ENCODE measurements at places on chromosomes 12 and 14.

DNA sequence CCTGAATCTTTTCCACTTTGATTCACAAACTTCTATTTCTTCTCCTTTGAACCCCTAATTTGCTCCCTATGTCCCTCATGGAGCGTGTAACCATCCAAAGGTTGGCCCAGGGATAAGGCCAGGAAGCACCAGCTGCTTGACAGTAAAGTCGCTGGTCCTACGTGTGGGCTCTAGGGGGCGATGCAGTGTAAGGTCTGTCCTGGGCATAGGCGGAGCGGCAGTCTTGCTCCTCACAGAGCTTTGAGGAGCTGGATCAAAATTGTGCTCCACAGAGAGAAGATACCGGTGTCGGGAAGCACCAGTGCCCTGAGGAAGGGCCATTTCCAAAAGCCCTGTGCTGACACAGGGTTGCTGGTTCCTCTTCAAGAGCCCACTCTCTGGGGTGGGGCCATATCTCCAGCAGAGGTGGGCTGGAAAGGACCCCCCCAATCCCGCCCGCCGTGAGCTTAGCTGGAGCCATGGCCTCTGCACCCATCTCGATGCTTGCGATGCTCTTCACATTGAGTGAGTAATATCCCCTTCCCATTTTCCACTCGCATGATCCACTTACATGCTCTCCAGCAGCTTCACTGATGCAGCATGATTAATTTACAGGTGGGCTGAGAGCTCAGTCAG is 49.9 kb upstream of the OR4E1 start:
- peak; percentile 60 for DNase-seq

GRCh38 chr12:132024758-132025157 is 75.0 kb downstream of the EP400 start:
- no peak for DNase-seq

DNA sequence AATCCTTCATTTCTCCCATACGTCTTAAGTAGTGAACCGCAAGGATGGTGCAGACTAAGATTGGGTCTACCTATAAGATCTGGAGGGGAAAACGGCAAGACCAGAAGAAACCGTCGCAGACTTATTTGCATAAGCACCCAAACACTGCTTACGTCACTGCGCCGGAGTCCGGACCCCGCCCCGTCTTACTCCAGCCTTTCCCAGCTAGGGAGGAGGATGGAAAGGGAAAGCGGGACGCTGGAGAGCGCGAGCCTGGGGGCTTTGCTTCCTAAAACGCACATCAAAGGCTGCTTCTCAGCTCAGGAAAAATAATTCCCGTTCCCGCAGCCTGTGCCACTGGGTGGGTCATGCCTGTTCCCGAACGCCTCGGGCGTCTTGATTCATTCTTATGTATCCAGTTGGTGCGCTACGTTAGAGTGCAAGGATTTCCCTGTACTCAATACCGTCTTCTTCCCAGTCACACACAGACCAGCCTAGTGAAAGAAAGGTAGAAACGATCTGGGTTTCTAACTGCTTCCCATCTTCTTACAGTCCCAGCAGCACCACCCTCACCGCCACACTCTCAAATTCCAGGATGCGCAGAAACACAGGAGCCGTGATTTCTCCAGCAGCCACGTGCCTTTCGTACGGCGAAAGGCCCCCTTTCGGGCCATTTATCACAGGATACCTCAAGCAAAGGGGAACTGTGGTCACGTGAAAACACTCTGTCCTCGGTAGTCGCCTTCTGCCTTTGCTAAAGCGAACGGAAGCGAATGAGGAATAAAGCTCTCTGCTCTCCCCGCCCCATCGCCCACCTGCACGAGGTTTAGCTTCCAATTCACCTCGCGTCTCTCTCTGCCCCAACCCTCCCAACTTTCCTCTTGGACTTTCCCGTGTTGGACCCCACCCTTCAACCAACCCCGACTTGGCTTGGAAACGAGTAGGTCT is 1.1 kb downstream of the SLC6A15 start:
- DNase-seq: peak; percentile 81

DNA sequence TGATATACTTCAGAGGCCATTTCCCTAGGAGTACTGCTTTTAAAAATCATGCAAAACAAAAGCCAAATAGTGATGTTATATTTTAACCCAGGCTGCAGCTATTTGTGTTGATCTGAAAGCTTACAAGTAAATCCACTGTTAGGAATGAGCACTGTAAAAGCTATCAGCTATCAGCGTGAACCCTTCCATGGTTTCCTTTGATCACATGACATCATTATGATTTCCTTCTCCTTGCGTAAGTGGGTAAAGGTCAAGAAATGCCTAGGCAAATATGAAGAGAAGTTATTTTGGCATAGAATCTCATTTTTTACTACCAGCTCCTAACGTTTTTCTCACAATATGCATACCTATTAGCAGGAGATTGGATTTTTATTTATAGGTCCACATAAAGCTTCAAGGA is 48.6 kb upstream of the CATSPERB start:
- DNase-seq: no peak

- peak; percentile 76 for DNase-seq
Measured at GRCh38 chr14:92362781-92363235, 39.8 kb downstream of the SLC24A4 start.

DNA sequence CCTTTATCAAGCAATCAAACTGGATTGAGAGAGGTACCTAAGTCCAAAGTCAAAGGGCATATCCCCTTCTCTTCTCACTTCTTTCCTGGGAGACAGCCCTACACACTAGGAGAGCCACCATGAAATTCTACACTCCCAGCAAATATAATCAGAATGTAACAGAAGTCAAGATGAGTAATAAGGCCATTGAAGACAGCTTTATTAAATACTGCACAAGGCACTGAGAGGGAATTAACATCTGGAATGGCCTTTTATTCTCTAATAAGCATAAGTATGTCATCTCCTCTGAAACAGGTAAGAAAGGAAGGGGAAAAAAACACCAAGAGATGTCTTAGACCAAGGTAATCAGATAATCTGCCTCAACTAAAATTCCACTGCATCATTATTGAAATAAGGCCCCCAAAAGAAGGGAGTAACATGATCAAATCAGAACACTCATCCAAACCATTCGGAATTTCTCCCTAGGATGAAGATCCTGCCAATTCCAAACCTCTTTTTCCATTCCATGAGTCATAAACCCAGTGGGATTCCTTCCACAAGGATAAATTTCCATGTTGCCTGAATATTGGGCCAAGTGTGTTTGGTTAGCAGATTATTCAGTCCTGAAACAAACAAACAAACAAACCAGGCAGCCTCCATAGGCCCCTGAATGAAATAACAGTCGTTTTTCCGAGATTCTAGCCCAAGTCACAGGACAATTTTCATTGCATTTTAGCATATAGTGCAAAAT is 19.9 kb downstream of the SLC35F4 start:
- DNase-seq: no peak

GRCh38 chr12:59934486-59934885 is 338.7 kb downstream of the SLC16A7 start:
- no peak for DNase-seq

- no peak for DNase-seq
Measured at GRCh38 chr14:50961605-50962221, 17.4 kb upstream of the PYGL start.

GRCh38 chr12:116524964-116525379 is 34.2 kb upstream of the MAP1LC3B2 start:
- DNase-seq: no peak

- peak; percentile 33 for DNase-seq
Measured at GRCh38 chr12:1103632-1104031, 112.6 kb downstream of the ERC1 start.

- no peak for DNase-seq
Measured at GRCh38 chr14:105168093-105168420, 519 bp downstream of the JAG2 start.

GRCh38 chr14:102185360-102185759 is 45.7 kb downstream of the WDR20 start:
- peak; percentile 88 for DNase-seq

GRCh38 chr12:124568431-124569374 is 1.3 kb upstream of the NCOR2 start:
- DNase-seq: peak; percentile 87

DNA sequence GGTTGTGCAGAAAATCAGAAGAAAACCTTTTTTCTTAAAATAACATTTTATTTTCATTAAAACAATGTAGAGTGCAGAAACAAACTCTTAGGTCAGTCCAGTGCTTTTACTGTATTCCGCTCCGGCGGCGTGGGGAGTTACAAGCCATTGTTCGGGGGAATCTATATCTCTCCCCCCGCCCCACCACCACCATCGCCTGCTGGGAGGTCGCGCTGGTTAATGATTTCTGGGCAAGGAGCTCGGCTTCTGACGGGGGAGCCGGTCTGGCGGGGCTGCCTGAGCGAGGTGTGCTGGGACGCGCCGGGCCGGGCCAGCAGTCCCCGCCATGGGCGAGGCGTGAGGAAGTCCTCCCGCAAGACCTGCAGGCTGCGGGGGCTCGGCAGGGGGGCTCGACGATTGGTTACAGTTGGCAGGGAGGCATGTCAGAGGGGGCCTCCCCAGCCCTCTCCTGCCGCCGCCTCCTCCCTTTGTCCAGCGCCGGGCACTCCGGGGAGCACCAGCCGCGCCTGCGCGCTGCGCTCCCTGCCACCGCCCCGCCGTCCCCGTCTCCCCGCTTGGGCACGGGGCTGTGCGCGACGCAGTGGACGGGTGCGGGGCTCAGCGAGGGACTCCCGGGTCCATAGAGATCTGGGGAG is 1.0 kb upstream of the DUSP6 start:
- peak; percentile 94 for DNase-seq

DNA sequence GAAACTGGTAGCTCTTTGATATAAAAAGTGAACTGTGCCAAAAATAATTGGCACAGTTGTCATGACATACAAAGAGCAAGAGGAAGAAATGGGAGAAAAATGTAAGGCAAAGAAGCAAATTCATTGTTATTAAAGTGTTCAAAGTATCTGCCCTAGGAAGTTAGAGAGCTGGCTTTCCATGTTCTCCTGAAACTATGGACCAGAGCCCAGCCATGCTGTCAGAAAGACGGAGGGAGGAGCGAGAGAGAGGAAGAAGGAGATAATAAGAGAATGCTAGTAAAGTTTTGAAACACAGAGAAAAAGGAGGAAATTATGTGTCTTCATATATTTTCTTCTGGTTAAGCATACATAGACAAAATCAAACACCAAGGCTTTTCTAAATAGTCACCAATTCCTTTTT is 78.1 kb upstream of the PELI2 start:
- no peak for DNase-seq

GRCh38 chr12:110537605-110538409 is 35.7 kb downstream of the RAD9B start:
- DNase-seq: no peak

- DNase-seq: peak; percentile 22
Measured at GRCh38 chr12:46401662-46402061, 29.1 kb upstream of the SLC38A2 start.

DNA sequence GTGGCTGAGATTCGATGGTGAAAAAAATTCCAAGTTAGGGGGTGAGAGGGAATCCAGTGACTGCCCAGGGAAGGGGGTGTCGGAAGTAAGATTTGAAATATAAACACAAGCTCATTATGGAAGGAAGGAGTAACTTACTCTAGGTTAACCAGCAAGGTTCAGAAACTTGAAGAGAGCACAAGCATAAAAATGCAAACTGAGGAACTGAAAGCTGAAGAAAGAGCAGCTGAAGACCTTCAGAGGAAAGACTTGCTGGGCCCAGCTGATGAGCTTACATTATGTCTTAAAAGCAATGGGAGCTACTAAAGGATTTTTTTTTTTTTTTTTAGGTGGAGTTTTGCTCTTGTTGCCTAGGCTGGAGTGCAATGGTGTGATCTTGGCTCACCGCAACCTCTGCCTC is 189.7 kb upstream of the GRIN2B start:
- DNase-seq: no peak

GRCh38 chr12:132703641-132704040 is 7.0 kb upstream of the PGAM5 start:
- DNase-seq: no peak

GRCh38 chr14:95184413-95184790 is 27.1 kb upstream of the DICER1 start:
- DNase-seq: no peak

DNA sequence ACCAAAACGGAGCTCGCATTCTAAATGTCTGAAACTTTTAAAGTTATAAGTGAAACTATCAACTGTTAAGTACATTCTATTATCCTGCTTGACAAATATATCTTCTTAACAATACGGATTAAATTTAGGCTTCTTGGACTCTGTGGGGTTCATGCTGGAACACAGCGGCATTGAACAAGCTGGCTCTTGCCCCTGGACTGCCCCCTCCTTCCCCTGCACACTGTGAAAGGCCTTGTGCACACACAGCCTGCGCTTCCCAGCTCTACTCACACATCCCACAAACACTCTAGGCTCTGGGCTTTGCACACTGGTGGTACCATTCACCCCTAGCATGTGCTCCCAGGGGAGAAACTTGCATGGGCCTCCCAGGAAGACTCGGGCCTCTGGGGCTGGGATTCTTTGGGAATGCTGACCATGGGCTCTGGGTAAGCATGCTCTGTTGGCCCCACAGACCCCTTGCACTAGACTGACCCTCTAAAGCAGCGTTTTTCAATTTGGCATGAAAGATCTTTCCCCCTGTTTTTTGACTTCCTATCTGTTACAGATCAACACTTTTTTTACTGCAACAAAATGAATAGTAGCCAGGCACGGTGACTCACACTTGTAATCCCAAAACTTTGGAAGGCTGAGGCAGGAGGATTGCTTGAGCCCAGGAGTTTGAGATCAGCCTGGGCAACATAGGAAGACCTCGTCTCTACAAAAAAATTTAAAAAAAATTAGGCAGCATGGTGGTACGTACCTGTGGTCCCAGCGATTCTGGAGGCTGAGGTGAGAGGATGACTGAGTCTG is 96.2 kb upstream of the CPM start:
- no peak for DNase-seq

GRCh38 chr12:126591533-126591932 is 1526.3 kb downstream of the AACS start:
- DNase-seq: no peak

GRCh38 chr12:2477009-2477766 is 317.6 kb upstream of the FKBP4 start:
- no peak for DNase-seq
